Stimulated activated CD4-positive, alpha-beta T cell treated with anti-CD3 and anti-CD28 coated beads, Interleukin-15, amount 100 ng/mL, for 1 hour (primary cell): ENCODE measurements at places on chromosomes 16 and 17.

DNA sequence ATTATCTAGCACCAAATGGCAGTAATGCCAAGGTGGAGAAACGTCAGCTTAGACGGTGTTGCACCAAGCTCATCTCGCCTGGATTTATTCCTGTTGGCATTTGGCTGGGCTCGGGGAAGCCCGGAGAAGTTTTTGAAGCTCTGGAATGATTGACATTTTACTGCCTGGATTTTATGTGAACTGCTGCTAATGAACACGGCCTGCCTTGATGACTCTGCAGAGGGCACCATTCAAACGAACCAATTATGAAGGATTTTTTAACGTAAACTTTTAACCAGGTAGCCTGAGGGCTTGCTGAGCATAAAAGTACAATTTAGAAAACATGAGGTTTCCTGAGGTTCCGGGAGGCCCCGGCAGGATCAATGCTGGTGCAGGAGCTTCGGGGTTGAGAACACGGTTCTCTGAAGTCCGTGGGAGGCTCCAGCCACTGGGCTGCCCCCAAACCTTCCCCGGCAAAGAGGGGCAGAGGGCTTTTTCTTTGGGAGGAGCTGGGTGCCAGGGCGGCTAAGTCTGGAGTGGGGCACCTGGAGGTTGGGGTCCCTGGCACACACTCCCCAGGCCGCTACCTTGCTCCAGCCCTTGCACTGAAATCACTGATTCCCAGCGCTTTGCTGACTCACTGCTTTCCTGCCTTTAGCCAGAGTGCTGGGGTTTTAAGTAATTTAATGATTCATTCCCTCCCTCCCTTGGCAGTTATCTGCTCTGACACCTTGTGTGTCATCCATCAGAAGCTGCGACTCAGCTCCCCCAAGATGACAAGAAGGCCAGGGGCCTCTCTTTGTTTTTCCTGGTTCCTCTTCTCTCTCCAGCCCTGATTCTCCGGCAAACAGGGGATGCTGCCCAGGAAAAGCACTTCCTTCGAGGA, 161.2 kb upstream of the IRX3 start:
- DNase-seq, result no peak

- no peak for DNase-seq
Measured at GRCh38 chr17:61482467-61482866, 30.2 kb downstream of the TBX4 start.

- DNase-seq, result no peak
Measured at GRCh38 chr17:31155208-31155810, 60.5 kb downstream of the NF1 start.

DNA sequence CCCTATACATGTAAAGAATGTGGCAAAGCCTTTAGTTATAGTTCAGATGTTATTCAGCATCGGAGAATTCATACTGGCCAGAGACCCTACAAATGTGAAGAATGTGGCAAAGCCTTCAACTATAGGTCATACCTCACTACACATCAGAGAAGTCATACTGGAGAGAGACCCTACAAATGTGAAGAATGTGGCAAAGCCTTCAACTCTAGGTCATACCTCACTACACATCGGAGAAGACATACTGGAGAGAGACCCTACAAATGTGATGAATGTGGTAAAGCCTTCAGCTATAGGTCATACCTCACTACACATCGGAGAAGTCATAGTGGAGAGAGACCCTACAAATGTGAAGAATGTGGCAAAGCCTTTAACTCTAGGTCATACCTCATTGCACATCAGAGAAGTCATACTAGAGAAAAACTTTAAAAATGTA, 42.5 kb downstream of the ZNF267 start:
- DNase-seq, result no peak

GRCh38 chr16:19113577-19114358, at the start of gene ITPRIPL2:
TSS of gene ITPRIPL2 (plus strand) at chr16:19113964. CDS start at chr16:19114462, 498 bp downstream.
- DNase-seq, result no peak

- no peak for DNase-seq
Measured at GRCh38 chr17:63579633-63580032, 21.1 kb upstream of the TACO1 start.

GRCh38 chr16:21145738-21146137, 4.9 kb downstream of the DNAH3 start:
- DNase-seq, result no peak

- DNase-seq, result no peak
Measured at GRCh38 chr16:86761111-86762031, 183.0 kb downstream of the FOXL1 start.

DNA sequence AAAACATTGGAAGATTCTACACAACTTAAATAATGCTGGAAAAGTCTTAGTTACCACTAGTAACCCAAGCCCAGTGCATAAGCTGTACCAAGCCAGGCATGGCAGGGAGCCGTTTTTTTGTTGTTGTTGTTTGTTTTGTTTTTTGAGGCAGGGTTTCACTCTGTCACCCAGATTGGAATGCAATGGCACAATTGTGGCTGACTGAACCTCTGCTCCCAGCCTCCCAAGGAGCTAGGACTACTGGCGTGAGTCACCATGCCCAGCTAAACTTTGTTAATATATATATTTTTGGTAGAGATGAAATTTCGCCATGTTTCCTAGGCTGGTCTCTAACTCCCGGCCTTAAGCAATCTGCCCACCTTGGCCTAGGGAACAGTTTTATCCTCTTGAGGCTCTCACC, 564 bp upstream of the TMIGD1 start:
- no peak for DNase-seq

DNA sequence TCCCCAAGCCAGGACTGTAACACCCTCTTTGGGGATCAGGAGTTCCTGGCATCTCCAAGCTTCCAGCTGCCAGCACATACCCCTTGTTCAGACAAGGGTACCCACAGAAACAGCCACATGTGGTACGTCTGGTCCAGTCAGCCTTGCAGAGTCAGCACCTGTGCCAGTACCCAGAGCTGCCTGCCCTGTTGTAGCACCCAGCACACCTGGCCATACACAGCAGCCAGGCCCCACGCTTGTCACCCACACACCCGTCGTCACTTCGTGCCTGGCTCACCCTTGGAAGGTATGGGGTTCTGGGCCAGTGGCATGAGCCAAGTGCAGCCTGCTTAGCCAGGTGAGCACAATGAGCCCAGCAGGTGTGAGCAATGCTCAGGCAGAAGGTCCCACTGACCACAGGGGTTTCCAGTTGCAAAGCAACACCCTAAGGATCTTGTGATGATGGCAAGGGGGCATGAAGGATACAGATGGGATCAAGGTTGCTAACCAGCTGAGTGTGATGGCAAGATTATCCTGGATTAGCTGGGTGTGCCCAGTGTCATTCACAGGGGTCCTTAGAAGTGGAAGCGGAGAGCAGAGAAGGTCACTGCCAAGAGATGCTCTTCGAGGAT, 202.3 kb downstream of the CPPED1 start:
- no peak for DNase-seq

DNA sequence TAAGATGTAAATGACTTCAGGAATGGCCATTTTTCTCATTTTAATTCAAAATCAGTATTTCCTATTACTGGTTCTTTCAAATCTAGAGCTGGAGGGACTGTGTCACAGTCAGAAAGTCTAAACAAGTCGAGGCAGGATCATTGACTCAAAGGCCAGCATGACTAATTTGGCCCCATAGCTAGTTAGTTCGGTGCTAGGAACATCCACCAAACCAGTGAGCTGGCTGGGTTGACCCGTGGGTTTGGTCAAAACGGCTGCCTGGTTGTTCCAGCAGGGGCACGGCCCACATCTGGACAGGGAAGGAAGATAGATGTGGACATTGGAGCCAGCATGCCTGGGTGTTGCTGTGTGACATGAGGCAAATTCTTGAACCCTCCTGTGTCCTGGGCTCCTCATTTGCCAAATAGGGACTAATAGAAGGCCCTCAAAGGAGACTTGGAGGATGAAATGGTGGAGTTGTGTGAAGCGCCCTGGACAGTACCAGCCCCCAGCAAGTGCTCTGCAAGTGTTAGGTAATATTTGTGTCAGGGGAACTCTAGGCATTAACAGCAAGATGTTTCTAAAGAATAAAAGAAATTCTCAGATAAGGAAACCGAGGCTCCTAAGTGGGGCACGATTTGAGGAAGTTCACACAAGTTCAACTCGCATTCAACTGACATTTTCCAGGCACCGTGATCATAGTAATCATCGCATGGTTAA, 46.2 kb downstream of the MEOX1 start:
- DNase-seq, result no peak

DNA sequence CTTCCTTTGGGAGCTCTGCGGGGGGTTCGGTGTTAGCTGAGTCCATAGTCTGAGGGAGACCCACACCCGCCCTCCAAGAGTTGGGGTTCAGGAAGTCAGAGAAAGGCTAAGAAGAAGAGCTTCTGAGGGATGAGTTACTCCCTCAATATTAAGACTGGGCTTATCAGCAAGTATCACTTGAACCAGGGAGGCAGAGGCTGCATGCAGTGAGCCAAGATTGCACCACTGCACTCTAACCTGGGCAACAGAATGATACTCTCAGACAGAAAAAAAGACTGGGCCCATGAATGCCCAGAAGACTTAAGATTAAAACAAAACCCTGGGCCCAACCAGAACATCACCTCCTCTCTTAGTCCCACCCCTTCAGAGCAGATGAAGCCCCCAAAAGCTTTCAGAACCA, 6.0 kb downstream of the NKIRAS2 start:
- DNase-seq, result no peak

- DNase-seq, result no peak
Measured at GRCh38 chr17:14268264-14268663, 31.6 kb upstream of the CDRT15 start.

DNA sequence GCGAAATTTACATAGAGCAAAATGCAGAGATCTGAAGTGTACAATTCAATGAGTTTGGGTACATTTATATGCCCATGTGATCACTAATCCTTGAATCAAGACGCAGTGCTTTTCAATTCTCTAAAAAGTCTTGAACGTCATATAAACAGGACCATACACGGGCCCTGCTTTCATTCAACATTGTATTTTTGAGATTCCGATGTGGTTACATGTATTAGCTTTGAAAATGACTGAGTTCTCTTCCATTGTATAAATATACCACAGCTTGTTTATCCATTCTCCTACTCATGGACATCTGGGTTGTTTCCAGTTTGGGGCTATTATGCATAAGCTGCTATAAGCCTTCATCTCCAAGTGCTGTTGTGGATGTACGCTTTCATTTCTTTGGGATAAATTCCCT, 45.5 kb downstream of the ZCCHC14 start:
- DNase-seq, result no peak

DNA sequence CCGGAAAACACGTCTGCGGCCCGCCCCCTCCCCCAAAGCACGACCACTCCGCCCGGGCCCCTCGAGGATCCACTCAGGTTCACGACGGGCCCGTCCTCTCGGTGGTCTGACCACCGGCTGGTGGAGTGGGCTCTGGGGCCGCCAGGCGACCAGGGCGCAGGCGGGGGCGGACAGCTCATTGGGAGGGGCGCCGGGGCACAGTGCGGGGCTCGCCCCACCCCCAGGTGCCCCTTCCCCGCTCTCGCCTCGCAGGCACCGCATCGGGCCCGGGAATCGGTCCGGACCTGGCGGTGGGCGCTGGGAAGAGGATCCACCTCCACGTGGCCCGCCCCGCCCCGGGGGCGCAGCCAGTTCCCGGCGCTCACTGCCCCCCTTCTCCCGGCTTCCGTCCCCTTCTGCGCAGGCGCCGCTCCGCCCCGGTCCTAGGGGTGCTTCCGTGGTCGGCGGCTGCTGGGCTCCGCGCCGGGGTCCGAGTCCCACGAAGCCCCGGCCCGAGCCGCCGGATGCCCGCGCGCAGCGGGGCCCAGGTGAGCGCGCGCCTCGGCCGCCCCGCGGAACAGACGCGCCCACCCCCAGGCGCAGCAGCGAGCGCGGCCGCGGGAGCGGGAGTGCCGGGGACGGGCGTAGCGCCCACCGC, at the start of gene MPG:
TSS of gene MPG (plus strand) at position 419 of the 637 bp plus-strand sequence. CDS start at position 504, 85 bp downstream.
- DNase-seq, result peak; percentile 76
